ENCODE measurements at places on chromosomes 12 and 14.

GRCh38 chr12:65891987-65892481 is 67.8 kb downstream of the HMGA2 start:
- no peak for DNase-seq

GRCh38 chr12:30178916-30179315 is 395.2 kb upstream of the TMTC1 start:
- no peak for DNase-seq

- DNase-seq = no peak
Observed at GRCh38 chr12:101794574-101794973, 36.2 kb downstream of the GNPTAB start.

DNA sequence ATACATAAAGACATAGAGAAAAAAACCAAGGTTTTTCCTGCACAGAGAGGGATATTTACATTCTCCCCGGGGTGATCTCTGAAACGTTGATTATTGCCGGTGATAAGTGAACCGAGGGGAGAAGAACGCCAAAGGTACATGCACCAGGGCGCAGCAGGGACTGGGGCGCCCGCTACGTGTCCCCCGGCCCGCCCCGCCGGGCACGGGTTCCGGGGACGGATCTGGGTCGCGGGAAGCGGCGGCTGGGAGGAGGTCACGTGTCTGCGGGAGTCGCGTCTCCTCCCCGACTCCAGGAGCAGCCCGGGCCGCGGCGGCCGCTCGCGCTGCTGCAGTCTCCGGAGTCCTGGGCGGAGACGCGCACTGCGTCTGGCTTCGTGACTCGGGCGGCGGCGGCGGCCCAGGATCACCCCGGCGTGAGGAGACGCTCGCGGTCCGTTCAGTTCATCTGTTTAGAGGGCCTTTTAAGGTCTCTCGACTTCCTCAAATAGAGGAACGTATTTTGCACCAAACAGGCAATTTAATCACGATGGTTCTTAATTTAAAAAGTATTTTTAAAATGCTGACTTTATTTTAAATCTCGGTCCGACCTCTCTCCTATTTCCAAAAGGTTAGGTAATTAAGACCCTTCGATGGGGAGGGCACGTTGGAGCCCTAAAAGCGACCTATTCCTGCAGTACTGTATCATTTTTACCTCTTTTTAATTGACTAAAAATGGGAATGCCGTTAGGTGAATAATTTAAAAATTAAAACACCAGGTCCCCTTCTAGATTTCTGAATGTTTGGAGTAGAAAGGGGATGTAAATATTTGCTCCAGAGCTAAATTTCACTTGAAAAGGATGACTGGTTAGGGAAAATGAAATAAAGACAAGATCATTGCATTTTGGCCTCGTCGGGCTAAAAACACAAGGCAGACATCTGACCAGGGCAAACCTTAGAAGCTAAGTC is 1.8 kb upstream of the BHLHE41 start:
- no peak for DNase-seq

- no peak for DNase-seq
Observed at GRCh38 chr14:96309896-96310330, 53.2 kb downstream of the ATG2B start.

GRCh38 chr14:69716478-69717187 is 50.3 kb upstream of the SRSF5 start:
- peak; percentile 81 for DNase-seq

GRCh38 chr12:20442322-20442721 is 74.0 kb downstream of the PDE3A start:
- no peak for DNase-seq

DNA sequence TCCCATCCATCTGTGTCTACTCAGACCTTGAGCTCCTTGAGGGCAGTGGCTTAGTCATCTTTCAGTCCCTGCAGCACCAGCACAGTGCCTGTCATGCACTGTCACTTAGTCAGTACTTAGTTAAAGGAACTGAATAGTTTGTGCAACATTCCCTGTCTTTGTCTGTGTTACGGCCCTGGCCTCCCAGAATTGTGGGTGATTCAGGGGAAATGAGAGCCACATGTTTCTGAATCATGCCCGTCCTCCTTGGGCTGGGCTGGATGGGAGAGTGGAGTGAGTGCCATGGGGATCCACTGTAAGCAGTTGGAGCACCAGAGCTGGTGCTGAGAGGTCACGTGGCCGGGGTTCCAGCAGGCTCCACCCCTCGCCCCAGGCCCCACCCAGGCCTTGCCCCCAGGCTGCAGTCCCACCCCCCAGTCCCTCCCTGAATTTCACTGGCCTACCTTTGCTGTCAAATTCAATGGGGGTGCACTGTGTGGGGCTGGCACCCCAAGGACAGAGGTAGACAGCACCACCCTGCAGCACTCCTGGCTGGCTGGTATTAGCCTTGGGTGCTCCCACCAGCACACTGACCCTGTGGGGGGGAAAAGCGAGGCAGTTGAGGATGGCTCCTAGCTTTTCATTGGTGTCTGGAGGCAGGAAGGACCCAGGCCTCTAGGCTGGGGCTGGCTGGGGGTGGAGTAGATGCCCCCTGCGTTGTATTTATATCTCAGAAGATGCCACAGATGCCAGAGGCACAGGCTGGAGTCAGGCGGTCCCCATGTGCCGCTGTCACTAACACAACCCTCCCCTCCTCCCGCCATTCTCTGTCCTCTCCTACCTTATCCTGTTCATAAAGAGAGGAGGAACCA is 7.5 kb downstream of the ITGA5 start:
- peak; percentile 16 for DNase-seq

Data from NK-92 treated with Interleukin-12 subunit alpha and Interleukin-12 subunit beta, amount 100 ng/mL, for 24 hours (cell line).